ENCODE measurements at places on chromosomes 12 and 14.

DNA sequence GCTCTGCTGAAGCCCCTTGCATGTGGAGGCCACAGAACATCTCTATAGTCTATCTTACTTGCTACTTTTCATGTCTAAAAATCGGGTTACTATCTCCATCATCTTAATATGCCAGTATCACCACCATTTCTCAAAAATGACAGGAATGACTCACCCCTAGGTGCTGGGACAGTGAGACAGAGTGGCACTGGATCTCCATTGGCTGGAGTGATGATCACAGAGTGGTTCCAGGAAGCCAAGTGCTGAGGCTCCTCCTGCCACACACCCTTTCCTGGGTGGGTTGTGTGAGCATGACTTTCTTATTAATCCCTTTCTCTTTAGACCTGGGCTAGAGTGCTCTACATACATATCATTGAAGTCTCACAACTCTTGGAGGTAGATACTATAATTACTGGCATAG, 3.3 kb upstream of the ASCL1 start:
- DNase-seq, result no peak

GRCh38 chr12:49979791-49980190, 7.0 kb downstream of the AQP6 start:
- DNase-seq, result no peak

DNA sequence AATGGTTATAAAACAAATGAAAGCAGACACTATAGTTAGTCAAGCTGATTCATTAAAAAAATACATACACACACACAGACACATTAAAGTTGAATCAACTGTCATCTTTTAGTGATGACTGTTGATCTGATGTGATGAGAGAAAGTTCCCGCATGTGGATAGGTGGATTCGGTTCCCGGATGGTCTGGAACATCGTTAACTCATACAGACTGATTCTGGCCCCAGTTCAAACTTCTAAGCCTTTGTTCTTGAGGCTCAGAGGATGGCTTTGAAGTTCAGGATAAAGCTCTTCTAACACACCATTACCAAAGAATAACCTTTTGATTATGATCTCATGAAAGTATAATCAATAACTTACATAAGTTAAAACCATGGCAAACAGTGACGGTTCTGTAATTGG, 27.5 kb downstream of the WIF1 start:
- DNase-seq, result no peak

- DNase-seq, result no peak
Measured at GRCh38 chr12:19669793-19670192, 230.5 kb downstream of the AEBP2 start.

GRCh38 chr12:132256646-132257045, 72.7 kb downstream of the GALNT9 start:
- no peak for DNase-seq

DNA sequence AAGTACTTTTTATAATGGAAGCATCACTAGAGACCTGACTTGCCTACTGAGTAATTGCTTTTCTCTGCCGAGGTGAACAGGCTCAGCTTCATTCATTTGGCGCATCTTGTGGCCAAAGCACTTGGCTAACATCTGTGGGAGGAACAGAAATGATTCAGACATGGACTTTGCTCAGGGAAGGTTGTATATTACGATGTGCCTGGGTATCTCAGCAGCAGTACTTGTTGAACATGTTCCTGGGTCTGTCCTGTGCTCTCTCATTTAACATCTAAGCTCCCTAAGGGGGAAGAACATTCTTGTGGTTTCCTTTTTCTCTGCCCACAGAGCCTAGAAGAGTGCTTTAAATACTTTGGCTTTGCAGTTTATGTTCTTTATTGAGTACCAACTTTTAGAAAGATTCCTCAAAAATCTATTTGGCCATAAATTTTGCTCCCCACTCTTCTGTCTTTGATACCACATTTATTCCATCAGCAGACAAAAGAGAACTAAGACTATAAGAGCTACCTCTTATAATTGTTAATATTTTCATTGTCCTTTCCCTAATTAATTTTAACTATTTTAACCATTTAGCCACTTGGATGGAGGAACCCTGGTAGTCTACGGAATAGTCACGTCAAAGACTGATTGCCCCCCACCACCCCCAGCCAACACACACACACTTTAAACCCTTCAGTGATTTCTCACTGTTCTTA, 101.2 kb upstream of the EGLN3 start:
- no peak for DNase-seq

Data from stimulated activated CD4-positive, alpha-beta T cell treated with anti-CD3 and anti-CD28 coated beads, Interleukin-2, amount 100 ng/mL, for 24 hours (primary cell).